ENCODE measurements at places on chromosomes 1 and 21. TPM values are rescaled to one million over a fixed set of nuclear protein-coding genes. Genes with fewer than 3 reads are reported as not detected.

DNA sequence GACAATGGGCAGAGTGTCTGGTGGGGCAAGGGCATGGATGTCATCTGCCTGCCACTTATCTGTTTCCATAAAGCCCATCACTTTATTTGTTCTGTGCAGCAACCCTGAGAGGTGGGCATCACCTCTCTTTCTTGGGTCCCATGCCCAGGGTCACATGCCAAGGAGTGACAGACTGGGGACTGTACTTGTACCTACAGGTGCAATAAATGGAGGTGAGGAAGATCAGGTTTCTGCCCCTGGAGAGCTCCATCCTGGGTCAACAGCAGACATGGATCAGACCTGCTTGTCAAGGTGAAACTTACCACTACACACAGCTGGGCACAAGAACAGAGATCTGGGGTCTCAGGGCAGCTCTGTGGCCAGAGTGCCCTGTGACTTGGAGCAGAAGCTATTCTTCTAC lies 18.4 kb upstream of the PRDM16 start:
- DNase-seq = no peak

The TPTE gene
- not detected for polyA plus RNA-seq

DNA sequence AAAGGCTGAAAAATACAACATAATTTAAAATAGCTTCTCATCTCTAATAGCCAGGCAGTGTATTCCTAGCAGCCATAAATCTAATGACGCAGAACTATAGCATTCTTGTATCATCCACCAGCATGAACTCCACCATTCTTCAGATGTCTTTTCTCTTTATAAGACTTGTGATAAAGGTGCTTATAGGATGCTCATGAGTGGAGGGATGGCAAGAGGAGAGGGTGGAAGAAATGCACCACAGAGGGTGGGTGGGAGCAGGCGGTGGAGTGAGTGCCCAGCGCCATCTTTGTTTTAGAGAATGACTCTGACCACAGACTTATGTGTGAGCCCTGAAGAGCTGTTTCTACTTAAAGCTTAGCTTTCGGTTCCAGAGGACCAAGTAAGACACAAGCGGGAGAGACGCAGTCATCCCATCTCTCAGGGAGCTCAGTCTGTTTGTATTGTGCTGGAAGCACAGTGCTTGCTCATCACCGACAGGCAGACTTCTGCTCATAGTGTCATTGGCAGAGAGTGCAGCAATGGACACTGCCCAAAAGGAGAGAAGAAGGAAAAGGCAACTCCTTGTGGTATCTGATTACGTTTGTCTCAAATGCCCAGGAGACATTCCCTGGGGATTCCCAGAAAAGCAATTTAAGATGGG lies 65.6 kb downstream of the KCNJ15 start:
- DNase-seq = no peak

The AGBL4 gene
- 0.09 TPM for polyA plus RNA-seq

The ALX3 gene
- polyA plus RNA-seq = 0.13 TPM

GRCh38 chr1:59509341-59509875 lies 212.5 kb downstream of the FGGY start:
- no peak for DNase-seq

DNA sequence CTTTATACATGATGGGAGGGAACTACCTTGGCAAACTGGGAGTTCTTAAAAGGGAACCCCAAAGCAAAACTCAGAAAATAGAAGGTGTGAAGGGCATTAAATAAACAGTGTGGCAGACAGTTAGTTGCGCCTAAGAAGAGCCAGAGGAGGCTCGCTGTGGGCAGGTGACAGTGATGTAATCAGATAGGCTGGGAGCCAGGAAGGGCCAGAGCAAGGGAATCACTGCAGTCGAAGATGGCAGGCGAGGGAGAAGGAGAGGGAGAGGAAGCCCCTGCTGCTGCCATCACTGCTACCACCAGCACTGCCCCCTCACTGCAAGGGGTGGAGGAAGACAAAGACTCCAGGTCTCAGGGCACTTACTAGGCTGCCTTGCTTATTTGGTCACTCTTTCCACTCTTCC lies 97.2 kb downstream of the ST3GAL3 start:
- no peak for DNase-seq

GRCh38 chr21:39071623-39072214 lies 111.5 kb downstream of the PSMG1 start:
- no peak for DNase-seq

The C1orf94 gene
- polyA plus RNA-seq = not detected

GRCh38 chr1:91770667-91771268 lies 115.2 kb downstream of the TGFBR3 start:
- DNase-seq = no peak

The SEMA6C gene
- 0.23 TPM for polyA plus RNA-seq

- no peak for DNase-seq
Measured at GRCh38 chr1:224707843-224708725, 92.0 kb downstream of the CNIH3 start.

GRCh38 chr1:62175568-62176179 lies 19.0 kb upstream of the L1TD1 start:
- no peak for DNase-seq

The LCE1A gene
- polyA plus RNA-seq = not detected

GRCh38 chr1:64474665-64475439 lies 4.9 kb downstream of the CACHD1 start:
- peak; percentile 90 for DNase-seq

The CBR3 gene
- 10.2 TPM for polyA plus RNA-seq

DNA sequence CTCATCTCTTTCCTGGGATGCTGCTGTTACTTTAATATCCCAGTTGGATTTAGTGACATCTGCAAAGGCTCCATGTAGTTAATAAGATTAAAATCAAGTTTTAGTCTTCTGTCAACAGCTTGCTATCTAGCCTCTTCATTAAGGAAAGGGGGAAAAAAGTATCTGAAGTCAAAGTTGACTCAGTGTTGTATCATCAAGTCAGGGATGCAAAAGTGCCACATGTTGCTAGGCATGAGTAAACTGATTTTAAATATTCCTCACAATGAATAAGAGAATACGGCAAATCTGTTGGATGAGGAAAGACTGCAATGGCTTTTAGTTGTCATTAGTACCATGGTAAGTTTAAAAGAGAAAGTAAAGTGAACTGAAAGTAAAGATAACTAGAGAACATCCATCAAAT lies 383.2 kb upstream of the ZRANB2 start:
- no peak for DNase-seq

DNA sequence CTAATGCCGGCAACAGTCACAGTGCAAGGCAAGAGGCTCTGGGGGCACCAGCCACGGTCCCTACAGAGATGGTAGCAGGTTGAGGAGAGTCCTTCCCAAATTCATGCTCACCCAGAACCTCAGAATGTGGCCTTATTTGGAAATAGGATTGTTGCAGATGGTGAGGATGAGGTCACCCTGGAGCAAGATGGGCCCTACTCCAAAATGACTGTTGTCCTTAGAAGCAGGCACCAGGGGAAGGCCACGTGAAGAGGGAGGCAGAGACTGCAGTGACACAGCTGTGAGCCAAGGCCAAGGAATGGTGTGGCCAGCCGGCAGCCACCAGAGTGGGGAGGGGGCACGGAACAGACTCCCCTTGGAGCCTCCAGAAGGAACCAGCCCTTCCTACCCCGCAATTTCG lies 70.8 kb upstream of the CLDN14 start:
- DNase-seq = no peak

The LCE1E gene
- not detected for polyA plus RNA-seq

DNA sequence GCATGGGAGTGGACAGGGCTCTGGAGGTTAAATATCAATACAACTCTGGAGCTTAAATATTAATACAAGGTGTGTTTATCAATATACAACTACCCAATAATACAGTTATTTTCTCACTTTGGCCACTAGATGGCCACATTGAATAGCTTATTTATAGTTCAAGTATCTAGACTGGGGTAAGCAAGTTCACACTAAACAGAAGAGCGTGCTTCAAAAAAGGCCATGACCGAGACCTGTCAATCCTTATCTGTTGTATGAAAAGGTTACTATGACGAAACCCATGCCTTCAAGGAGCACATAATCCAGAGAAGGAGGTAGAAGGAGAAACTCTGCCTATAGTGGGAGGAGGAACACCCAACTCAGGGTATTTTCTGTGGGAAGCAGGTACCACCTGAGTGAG lies 29.1 kb downstream of the CHML start:
- no peak for DNase-seq

DNA sequence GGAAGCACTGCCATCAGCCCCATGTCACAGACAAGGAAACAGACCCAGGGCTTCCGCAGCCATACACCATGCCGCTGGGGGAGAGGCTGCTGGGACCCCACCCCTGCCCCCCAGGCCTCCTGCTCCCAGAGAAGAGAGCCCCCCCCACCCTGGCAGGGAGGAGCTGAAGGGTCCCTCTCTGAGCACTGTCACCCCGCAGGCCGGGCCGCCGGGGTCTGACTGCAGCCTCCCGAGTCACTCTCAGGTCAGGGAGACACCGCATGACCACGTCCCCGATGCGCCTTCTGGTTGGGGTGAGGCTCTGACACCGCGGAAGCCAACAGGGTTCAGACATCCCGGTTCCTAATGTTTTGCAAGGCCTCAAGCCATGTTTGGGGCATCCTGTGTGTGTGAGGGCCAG lies 102.3 kb downstream of the SIK1 start:
- DNase-seq = no peak

- DNase-seq = no peak
Measured at GRCh38 chr1:203442821-203443220, 32.8 kb upstream of the PRELP start.

GRCh38 chr21:45261093-45261492 lies 26.6 kb downstream of the POFUT2 start:
- DNase-seq = no peak

DNA sequence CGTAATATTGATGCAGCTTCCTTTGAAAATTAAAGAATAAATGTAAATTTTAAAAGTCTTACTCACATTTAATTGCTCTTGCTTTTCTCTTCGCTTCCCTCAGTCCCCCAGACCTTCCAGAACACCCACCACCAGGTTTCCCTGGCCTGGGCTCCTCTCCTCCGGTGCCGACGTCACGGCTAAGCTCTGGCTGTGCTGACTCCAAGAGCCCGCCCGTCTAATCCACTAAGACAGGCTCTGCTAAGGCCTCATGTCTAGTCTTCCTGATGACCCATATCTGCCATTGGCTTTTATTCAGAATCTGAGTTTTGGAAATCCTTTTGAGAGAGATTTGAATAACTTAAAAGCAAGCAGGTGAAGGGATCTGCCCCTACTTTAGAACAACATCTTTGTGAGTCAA lies 53.9 kb upstream of the NADK start:
- DNase-seq = no peak

DNA sequence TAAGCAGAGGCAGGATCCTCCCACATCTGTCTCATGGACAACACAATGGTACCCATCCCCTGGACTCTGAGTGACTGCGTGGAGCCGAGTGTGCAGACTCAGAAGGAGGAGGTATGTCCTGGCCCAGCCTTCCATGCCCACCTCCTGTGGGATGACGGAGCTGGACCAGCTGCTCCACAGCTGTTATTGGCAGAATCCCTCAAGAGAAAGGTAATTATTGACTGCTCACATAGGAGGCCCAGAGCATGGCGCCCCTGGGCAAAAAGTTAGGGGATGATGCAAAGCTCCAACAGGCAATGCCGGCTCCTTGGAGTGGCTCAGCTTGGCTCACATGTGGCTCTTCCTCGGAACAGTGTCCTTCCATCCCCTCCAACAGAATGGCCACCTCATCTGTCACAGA lies 12.2 kb upstream of the ACTRT2 start:
- DNase-seq = peak; percentile 40

DNA sequence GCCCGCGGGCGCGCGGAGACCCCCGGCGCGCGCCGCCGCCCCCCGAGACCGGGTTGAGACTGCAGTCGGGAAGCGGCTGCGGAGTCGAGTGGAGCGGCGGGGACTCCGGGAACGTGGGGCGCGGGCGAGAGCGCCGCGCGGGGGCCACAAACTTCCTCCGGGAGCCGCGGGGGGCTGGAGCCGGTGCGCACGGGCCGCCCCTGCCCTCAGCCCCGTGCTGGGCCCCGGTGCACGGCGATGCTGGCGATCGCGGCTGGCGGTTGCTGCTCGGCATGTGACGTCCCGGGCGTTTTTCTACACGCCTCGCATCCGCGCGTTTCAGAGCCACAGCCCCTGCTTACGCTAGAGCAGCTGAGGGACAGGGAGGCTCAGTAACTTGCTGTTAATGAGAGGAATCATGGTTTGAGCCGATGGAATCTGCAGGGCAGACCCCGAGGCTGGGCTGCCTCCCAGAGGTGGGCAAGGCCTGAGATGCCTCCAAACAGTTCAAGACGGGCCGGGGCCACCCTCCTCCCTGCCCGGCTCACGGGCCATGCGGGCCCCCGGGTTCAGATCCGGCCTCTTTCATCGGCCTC lies 520 bp downstream of the TMEM201 start:
- DNase-seq = no peak

DNA sequence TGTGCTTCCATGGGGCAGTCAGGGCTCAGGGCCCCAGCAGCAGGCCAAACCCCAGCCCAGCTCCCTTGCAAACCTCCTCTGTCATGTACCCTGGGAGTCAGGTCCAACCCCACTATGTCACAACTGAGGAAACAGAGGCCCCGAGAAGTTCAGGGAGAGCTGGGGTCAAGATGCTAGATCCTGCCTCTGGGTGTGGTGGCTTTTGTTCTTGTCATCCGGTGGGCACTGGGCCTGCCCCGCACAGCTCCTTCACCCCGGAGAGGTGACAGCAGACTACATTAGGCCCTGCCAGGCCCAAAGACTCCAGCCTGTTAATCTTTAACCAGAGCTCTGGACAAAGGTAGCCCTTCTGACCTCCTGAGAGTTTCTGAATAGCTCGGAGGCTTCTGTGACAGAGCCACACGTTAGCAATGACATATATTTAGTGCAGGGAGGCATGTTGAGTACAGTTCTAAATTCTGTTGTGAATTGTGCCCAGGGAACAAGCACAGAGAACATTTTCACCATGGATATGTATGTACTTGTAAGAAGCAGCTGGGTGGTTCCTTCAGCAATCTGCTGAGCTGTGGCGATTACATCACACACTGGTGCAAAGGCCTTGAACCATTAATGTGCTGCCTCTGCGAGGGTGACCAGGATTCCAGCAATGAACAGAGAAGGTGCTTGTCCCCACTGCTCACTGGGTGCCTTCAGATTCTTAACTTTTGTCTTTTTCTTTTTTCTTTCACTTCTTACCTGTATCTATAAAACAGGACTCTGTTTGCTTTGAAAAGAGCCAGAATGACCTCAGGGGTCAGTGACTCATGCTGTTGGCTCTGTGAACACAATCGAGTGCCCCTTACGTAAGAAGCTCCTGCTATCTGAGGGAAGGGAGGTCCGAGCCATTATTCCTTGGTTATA lies 102.8 kb downstream of the RHOU start:
- DNase-seq = peak; percentile 79

All from sigmoid colon (tissue), 7 donors.